Thoracic aorta (tissue), 2 donors: ENCODE measurements at places on chromosomes 4 and X.
A peak's percentile ranks its signal among the peaks of the same experiment; 100 is the strongest.

- DNase-seq, result no peak
Measured at GRCh38 chrX:63421411-63421810, 70.3 kb upstream of the SPIN4 start.

- DNase-seq, result no peak
Measured at GRCh38 chr4:15971068-15971801, 8.3 kb upstream of the FGFBP2 start.

GRCh38 chrX:1453395-1453783 is 680 bp upstream of the ASMTL start:
- peak; percentile 43 for DNase-seq

DNA sequence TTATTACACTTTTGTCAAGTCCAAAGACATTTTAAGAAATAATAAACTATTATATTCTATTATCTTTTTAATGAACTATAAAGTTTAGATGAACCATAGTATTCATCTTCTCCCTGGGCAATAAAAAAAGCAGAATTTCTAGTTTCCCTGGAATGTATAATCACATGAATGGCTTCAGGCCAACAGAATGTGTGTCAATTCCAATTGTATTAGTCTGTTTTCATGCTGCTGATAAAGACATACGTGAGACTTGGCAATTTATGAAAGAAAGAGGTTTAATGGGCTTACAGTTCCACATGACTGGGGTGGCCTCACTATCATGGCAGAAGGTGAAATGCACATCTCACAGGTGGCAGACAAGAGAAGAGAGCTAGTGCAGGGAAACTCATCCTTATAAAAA is 70.7 kb upstream of the ANXA10 start:
- DNase-seq, result no peak

DNA sequence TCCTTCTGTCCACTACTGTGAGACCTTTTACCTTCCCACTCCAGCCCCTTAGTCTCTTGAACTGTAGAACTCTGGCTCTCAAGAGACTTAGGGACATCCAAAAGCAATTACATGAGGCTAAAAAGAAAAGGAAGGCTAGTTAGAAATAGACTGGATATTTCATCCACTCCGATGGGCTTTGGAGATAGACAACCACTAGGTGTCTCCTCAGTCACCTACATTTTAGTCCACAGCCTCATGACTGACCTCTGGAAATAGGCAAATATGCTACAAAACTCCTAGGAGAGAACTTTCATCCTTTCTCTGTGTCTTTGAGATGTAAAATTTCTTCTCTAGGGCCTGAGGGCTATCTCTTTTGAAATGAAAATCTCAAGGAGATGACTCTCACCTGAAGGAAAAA is 45.1 kb upstream of the LAMP2 start:
- no peak for DNase-seq

GRCh38 chr4:173246719-173247118 is 78.1 kb downstream of the GALNT7 start:
- DNase-seq, result no peak
